ENCODE measurements at places on chromosomes 16 and 17.

DNA sequence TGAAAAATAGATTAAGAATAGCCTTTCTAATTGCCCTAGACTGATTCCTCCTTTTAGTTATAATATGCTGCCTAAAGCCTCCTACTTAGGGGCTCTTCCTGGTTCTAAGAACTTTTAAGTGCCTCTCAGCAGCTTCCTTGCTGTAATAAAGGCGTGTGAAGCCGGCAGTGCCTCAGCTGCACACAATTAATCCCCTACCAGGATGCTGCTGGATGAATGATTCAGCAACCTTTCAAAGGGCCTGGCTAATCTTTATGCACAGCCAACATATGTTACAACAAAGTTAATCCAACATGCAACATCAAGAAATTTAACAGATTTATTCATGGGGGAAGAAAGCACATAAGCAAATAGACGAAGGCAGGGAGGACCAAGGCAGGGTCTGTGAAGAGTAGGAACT, 145.2 kb downstream of the PMP22 start:
- DNase-seq, result no peak

GRCh38 chr17:58535431-58535830, 21.0 kb upstream of the MTMR4 start:
- DNase-seq, result no peak

DNA sequence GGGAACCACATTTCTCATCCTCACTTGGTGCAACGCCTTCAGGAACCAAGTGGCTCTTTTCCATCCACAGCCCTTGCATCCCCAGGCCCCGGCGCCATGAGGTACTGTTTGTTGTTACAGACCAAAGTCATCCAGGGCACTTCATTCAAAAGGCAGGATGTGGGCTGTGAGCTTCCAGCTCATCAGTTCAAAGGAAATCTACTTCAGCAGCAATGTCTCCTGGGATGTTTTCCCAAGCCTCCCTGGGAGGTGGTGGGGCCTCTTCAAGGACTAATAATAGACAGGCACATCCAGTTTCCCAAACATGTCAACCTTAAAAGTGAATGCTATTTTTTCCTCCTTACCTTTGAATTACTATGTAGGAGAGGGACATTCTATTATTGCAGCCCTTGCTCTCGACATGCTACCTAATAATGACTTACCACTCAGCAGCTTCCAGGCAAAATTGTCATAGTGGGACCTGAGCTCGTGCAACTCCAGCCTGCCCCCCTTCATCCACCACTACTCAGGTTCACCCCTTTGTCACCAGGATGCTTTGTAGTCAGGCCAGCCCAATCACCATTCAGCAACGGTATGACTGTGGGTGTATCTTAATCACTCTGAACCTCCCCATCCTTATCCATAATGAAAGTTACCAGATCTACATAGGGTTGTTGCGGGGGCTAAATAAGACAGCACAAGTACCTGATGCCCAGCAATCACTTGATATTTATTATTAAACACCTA, 1.7 kb upstream of the PRKCB start:
- no peak for DNase-seq

GRCh38 chr16:71775949-71776348, 32.7 kb downstream of the AP1G1 start:
- DNase-seq, result no peak

DNA sequence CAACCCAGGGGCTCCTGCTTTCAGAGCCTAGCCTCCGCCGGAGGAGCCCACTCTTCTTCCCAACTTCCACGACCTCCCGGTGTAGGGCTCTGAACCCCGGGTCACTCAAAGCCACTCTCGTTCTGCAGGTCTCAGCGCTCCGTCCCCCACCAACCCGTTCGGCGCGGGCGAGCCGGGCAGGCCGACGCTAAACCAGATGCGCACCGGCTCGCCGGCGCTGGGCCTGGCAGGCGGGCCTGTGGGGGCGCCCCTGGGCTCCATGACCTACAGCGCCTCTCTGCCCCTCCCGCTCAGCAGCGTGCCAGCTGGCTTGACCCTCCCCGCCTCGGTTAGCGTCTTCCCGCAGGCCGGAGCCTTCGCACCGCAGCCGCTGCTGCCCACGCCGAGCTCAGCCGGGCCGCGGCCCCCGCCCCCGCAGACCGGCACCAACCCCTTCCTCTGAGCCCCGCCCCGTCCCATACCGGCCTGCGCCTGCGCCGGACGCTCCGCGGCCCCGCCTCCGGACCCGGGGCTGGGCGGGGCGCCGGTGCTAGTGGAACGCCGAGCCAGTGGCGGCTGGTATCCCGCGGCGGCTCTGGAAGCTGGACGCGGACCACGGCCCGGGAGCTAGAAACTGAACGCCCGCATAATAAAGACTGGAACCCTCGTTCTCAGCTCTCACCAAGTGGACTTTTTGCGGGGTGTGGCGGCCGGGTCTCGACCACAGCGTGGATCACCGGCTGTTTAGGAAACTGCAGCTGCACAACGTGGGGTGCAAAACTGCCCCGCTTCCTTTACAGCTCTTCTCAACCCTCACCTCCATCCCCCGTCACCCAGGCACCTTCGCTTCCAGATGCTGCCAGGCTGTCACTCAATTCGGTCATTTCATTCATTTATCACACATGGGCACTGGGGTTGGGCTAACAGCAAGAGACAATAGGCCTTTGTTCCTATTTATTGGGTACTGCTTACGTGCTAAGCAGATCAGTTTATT, 5.0 kb upstream of the SPATA20 start:
- DNase-seq, result peak; percentile 91

DNA sequence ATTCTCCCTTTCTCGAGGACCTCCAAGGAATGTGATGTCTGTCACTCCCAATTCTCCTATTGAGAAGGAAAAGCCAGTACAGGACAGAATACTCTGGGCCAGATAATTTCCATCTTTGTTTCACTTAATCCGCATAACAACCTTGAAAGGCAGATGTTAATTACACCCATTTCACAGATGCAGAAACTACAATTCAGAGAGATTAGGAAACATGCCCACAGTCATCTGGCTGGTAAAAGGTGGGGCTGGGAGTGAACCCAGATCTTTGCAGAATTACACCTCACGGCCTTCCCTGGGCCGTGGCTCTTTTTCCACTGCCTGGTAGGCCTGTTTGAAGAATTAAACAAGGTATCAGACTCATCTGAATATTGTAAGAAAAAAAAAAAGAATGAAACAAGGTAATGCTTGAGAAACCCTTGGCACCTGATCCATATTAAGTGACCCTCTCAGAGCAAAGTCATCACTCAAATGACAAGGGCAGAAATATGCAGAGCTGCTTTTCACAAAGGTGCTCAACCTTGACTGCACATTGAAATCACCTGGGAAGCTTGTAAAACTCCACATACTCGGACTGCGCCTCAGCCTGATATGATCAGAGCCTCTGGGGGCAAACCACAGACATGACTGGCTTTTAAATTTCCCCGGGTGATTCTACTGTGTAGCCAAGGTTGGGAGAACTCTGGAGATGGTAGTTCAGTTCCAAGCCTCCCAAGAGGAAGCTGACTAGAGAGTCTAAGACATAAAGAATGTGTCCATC, 16.6 kb upstream of the G6PC1 start:
- DNase-seq, result no peak

DNA sequence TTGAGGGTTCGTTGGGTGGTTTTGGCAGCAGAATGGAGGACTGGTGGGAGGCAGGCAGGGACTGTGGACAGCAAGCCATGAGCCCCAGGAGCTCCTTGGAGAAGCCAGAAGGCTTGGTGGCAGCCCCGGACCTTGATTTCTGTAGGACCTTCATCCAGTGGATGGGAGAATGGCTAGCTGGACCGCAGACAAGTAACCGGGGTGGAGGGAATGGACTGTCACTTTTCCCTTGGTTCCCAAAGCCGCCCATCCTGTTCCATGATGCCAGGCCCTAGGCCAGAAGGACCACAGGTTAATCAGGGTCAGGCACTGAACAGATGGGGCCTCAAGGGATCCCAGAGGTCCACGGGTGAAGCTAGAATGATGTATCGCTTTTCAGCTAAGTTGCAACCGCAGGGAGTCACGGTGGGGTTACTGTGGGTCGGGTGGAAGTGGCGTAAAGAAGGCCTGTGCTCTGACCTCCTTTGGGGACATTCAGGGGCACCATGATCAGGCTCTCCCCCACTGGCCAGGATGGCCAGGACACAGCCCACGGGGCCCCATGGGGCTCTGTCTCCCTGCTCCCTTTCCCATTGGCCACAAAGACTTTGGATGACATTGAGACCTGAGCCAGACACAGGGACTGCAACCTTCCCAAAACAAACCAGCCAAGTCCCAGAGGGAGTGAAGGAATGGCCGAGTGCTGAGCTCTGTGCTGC, 66.9 kb upstream of the MRTFB start:
- no peak for DNase-seq

DNA sequence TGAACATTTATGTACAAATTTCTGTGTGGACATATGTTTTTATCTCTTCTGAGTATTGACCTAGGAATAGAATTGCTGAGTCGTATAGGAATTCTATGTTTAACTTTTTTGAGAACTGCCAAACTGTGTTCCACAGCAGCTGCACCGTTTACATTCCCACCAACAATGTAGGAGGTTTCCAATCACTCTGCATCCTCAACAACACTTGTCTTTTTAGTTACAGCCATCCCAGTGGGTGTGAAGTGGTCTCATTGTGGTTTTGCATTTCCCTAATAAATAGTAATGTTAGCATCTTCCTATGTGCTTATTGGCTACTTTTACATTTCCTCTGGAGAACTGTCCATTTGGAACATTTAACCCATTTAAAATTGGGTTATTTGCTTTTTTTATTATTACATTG, 36.6 kb upstream of the NACA2 start:
- no peak for DNase-seq

DNA sequence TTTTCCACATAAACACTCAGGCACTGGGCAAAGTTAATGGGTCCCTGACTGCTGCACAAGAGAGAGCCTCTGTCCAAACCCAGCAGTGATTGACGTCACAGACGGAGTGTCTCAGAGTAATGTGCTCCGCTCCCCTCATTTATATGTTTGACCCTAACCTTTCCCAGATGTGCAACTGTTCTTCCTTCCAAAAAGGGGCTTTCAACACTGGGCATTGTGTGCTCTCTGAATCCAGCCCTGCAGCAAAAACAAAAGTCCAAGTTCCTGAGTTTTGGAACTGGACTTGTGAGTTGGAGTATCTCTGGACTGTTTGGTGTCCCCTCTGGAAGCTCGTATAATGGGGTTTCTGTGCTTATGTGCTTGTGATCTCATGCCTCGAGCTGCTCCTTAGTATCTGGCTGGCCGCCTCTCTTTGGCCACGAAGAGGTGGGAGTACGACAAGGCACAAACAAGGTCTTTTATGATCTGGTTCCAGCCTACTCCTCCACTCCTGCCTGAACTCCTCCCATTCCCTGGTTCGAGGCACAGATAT, 76.4 kb upstream of the SMIM36 start:
- DNase-seq, result no peak

All from suppressor macrophage treated with lipopolysaccharide for 4 hours (primary cell).